Stimulated activated CD8-positive, alpha-beta memory T cell treated with anti-CD3 and anti-CD28 coated beads, Interleukin-12 subunit alpha, Interleukin-12 subunit beta, amount 100 ng/mL, for 1 hour (primary cell): ENCODE measurements at places on chromosomes 6 and 20.

GRCh38 chr6:44257753-44258324 lies 511 bp upstream of the SLC35B2 start:
- no peak for DNase-seq

- no peak for DNase-seq
Measured at GRCh38 chr6:16602035-16602434, 159.2 kb downstream of the ATXN1 start.

DNA sequence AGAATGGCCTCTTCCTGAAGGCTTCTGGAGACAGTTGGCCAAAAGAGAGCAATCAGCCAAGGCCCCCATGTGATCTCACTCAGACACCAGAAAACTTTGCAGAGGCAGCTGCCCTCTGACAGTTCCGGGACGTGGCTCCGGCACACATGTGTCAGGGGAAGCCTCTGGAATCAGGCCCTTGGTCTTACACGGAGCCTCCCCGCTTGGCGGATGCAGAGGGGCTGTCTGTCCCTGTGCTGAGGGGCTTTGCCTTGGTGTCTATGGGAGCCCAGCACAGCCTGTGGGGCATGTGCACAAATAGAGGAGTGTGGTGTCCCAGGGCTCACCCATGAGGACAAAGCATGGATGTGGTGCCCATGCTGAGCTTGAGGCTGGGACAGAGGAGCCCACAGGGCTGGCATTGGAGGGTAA lies 13.8 kb downstream of the SIGLEC1 start:
- DNase-seq, result no peak

- no peak for DNase-seq
Measured at GRCh38 chr6:43175676-43176422, 4.8 kb downstream of the SRF start.

- no peak for DNase-seq
Measured at GRCh38 chr20:3247638-3248037, 8.6 kb upstream of the SLC4A11 start.

DNA sequence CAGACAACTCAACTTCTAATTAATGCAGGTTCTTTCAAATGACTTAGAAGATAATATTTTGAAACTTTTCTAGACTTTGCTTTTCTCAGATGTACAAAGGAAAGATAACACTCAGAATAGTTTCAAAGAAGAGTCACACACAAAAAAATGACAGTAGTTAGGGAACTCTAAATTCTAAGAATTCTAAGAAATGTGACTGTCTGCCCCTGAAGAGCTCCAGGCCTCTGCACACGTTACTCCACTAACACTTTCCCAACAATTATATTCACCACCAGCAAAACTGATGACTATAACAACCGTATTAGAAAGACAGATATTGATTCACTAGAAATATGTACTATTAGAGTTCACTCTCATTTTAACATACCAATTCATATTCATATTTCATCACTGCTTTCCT lies 133.3 kb upstream of the SMLR1 start:
- DNase-seq, result no peak

DNA sequence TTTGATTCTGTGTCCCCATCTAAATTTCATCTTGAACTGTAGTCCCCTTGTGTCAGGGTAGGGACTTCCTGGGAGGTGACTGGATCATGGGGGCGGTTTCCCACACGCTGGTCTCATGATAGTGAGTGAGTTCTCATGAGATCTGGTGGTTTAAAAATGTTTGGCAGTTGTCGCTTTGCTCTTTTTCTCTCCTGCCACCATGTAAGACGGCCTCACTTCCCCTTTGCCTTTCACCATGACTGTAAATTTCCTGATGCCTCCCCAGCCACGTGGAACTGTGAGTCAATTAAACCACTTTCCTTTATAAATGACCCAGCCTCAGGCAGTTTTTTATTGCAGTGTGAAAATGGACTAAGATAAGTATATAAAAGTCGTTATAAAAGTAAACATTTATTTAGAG lies 80.5 kb upstream of the SGK1 start:
- DNase-seq, result no peak

GRCh38 chr20:59613861-59614260 lies 9.5 kb downstream of the PHACTR3 start:
- DNase-seq, result no peak
